Tibial nerve (tissue), 4 donors: ENCODE measurements at places on chromosomes 13 and 19. TPM values are rescaled to one million over a fixed set of nuclear protein-coding genes. Genes with fewer than 3 reads are reported as not detected.

Gene OR10H1
- not detected for total RNA-seq

Gene GFY
- not detected for total RNA-seq

GRCh38 chr19:40348961-40349507, 539 bp downstream of the PLD3 start:
- DNase-seq: peak; percentile 19
- peak overlapping the region; percentile 88 for H3K4me3 ChIP-seq
- H3K36me3 ChIP-seq: peaks cover 10% of the 10 kb centered on the region
- H3K27ac ChIP-seq: peak overlapping the region; percentile 77
- no peaks in the 10 kb centered on the region for H3K27me3 ChIP-seq
- no peaks in the 10 kb centered on the region for H3K4me1 ChIP-seq

DNA sequence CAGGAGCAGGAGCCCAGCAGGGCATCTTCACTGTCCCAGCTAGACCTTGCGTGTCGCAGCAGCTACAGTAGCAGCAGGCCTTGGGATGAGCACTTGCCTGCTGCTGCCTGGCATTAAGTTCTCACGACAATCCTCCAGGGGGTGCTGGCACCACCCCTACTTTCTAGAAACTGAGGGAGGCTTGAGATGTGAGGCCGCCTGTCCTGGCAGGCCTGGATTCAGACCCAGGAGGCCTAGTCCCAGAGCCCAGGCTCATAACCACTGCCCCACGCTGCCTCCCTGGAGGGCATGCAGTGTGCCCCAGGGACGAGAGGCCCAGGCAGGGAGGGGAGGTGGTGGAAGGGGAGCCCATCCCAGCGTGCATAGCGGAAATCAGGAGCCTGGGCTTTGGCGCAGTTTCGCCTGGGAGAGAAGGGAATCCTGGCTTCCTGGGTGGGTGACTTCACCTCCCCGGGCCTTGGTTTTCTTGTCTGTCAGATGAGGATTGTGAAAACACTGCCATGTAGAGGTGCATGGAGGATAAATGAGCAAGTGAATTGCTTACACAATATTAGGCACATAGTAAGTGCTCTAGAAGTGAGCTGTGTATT, 26.1 kb downstream of the PPP5C start:
- H3K27me3 ChIP-seq: no peaks in the 10 kb centered on the region
- H3K36me3 ChIP-seq: no peaks in the 10 kb centered on the region
- peaks cover 14% of the 10 kb centered on the region for H3K4me1 ChIP-seq
- no peak for DNase-seq
- no peak overlapping the region for H3K27ac ChIP-seq
- H3K4me3 ChIP-seq: no peak overlapping the region

- H3K4me1 ChIP-seq: no peaks in the 10 kb centered on the region
- peak overlapping the region; percentile 53 for H3K4me3 ChIP-seq
- peak overlapping the region; percentile 88 for H3K27ac ChIP-seq
- H3K27me3 ChIP-seq: peaks cover 51% of the 10 kb centered on the region
- no peaks in the 10 kb centered on the region for H3K36me3 ChIP-seq
These were observed 1.0 kb upstream of the SLC17A7 start for GRCh38 chr19:49442354-49442753.

DNA sequence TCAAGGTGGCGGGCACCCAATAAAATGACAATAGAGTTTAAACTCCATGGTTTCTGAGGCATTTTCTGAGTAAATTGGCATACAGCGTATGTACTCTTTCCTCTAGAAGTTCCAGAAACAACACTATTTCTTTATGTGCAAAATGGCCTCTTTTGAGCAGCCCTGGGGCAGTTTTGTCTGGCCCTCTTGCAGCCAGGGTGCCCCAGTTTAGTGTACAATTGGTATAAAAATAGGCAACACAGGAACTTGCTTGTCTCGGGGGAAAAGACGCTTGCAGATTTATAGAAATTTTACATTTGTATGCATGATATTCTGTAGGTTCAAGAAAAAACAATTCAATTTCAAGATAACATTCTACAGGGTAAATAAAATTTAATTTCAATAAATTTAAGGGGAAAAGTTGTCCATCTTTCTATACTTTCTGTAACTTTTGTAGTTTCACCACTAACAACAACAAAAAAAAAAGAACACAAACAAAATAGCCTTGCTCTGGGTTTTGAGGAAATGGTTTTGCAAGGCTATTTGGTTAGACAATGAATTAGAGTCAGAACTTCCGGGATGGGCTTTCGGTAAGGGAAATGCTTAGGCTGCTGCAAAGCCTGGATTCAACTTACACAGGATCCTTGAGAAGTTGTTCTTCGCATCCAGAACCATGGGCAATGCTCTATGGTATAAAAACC, 45.3 kb downstream of the LRCH1 start:
- peak overlapping the region; percentile 63 for H3K27ac ChIP-seq
- no peaks in the 10 kb centered on the region for H3K36me3 ChIP-seq
- no peak for DNase-seq

DNA sequence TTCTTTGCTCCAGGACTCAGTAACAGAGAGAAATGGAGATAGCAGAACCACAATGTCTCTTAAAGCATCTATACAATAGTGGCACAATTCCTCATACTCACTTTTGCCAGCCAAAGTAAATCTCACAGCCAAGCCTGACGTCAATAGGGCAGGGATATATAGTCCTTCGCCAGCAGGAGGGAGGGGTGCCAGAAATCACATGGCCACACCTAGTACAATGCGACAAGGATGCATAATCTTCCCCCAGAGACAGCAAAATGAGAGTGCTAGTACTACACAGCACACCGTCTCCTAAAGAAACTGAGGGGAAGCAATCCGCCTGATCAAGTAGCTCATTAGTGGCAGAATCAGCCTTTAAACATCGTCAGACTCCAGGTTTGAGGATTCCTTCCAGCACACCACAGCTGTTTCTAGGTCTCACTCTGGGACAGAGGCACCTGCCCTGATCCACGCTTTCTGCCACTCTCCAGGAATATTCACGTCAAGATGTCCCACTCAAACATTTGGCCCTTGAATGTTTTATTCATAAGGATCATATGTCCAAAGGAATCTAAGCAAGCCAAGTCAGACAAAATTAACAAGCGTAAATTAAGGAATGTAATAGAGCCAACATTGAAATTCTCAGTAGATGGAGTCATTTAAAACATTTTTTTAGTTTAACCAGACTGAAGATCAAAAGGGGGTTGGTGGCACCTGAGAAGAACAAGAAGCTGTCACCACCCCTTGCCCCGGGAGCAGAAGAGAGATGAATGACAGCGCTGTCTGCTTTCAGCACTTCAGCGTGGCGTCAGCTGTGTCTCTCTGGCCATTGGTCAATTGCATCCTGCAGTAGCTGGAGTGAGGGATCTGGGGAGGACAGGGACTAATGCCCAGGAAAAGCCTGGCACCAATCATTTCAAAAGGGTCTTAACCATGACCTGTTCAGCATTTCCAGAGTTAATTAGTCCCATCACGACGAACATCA, 63.5 kb upstream of the SERP2 start:
- no peak overlapping the region for H3K4me3 ChIP-seq
- no peak for DNase-seq
- H3K27me3 ChIP-seq: no peaks in the 10 kb centered on the region
- H3K4me1 ChIP-seq: peaks cover 19% of the 10 kb centered on the region

- no peaks in the 10 kb centered on the region for H3K27me3 ChIP-seq
- no peaks in the 10 kb centered on the region for H3K4me1 ChIP-seq
- no peak overlapping the region for H3K27ac ChIP-seq
- no peaks in the 10 kb centered on the region for H3K36me3 ChIP-seq
These were observed 10.7 kb upstream of the FLT1 start for GRCh38 chr13:28505543-28506135.
